ENCODE measurements at places on chromosomes 3 and 15.

GRCh38 chr15:62085740-62086139, 19.0 kb downstream of the C2CD4A start:
- no peak for DNase-seq

- DNase-seq, result peak; percentile 32
Measured at GRCh38 chr15:42144841-42145375, 11.5 kb downstream of the PLA2G4F start.

DNA sequence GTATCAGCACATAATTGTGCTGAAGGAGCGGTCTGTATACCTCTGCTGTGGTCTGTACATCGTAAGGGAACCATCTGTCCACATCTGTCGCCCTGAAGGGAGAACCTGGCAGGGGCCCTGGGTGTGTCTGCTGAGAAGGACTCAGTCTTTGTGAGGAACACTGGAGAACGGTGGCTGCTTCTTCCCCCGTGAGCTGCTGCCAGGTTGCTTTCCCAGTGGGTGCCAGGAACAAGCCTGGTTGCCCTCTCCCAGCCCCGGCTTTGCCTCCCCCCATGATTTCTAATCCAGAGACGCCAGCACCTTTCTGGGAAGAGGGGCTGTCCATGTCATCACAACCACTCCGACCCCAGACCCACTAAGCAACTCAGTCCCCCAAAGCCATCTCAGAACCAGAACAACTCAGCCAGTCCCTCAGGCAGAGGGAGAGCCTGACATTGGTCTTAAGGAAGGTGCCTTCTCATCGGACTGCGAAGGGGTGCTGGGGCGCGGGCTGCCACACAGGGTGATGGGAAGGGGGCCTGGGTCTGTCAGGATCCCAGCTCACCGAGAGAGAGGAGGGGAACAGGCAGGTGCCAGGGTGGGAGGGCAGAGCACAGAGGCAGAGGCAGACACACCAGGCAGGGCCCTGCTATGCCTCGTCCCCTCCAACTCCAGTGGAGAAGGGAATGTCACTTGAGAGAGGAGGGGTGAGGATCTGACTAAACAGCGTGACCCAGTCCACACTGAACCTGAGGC, 8.5 kb downstream of the TNK2 start:
- DNase-seq, result no peak

GRCh38 chr3:110164632-110165369, 827.5 kb upstream of the DPPA4 start:
- no peak for DNase-seq

DNA sequence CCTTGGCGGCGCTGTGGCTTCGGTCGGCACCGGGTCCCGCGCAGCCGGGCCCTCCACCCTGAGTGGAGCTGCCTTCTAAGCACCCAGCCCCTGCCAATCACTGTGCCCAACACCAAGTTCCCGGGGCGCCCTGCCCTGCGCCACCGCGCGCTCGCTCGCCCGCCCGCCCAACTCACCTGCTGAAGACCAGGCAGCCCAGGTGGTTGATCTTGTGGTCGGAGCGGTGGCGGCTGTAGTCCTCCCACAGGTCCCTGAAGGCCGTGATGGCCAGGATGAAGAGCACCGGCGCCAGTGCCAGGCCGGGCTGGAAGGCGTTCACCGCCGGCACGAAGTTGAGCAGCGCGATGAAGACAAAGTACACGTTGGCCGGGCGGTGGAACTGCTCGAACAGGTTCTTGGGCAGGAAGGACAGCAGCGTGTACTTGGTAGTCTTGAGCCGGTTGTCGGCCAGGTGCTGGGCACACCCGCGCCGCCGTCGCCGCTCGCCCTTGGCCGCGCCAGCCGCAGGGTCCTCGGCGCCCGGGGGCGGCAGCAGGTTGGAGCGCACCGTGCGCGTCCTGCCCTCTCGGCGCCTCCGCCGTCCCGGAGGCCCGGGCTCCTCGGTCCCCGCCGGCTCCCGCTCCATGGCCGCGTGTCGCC, 536 bp downstream of the ATP10A start:
- peak; percentile 83 for DNase-seq

DNA sequence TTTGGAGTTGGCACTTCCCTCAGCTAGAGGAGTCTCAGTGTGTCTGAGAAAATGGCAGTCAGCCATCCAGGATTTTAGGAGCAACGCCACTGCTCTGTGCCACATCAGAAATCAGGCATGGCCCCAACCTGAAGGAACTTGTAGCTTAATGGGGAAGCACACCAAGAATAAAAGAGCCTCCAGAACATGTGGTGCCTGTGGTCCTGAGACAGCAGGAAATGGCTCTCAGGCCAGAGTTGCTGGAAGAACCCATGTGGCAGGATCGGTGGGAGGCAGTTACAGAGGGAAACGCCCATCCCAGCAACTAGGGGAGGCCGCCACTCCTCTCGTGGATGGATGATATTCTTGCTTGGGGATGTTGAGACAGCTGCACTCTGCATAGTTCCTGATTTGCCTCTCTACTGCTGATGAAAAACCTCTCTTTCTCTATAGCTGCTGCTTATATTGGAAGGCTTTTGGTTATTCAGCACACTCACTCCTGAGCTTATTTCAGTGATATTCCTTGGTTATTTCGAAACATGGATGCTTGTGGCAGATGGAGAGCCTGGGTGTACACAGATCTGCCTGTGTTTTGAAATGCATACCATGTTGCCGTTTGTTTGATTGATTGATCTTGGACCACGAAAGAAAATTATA, 52.4 kb downstream of the KLHL25 start:
- DNase-seq, result no peak

DNA sequence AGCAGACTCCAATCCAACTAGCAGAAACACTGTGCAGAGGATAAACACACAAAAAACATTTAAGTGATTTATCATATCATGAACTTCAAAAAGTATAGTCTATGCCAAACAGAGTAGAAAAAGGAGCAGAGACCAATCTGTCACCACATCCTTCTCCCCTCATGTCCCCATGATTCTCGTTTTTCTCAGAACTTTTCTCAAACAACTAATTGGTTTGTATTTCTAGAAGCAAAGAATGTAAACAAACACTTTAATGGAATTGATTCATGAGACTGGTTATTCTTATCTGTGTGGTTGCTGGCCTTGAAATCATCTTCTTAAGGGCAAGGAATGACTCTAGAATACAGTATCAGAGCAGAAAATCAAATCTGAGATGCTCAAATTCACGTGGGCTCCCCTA, 294.2 kb upstream of the THBS1 start:
- DNase-seq, result no peak

GRCh38 chr3:25610779-25611178, 53.9 kb downstream of the TOP2B start:
- DNase-seq, result no peak

DNA sequence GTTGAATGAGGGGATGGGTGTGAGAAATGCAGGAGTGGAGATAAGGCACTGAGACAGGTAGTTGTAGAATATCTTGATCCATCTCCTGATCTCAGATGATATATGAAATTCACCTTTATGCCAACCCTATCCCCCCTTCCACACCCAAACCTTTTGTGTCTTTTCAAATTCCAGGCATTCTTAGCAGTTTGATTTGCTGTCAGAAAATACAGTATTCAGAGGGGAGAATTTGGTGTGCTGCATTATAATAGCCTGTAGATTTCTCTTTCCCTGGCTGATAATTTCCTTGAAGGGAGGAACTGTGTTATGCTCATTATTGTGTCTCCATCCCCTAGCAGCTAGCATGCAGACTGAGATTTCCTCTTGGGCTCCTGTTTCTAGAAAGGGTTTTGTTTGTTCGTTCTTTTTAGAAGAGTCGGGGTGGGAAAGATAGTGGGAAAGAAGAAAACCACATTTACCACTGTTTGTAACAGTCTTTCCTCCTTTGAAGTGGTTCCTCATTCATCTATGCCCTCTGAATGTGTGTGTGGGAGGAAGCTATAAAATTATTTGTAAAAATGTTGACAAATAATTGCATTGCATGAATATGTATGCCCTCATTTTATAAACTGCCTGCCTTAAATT, 373.4 kb downstream of the DIPK2A start:
- no peak for DNase-seq

DNA sequence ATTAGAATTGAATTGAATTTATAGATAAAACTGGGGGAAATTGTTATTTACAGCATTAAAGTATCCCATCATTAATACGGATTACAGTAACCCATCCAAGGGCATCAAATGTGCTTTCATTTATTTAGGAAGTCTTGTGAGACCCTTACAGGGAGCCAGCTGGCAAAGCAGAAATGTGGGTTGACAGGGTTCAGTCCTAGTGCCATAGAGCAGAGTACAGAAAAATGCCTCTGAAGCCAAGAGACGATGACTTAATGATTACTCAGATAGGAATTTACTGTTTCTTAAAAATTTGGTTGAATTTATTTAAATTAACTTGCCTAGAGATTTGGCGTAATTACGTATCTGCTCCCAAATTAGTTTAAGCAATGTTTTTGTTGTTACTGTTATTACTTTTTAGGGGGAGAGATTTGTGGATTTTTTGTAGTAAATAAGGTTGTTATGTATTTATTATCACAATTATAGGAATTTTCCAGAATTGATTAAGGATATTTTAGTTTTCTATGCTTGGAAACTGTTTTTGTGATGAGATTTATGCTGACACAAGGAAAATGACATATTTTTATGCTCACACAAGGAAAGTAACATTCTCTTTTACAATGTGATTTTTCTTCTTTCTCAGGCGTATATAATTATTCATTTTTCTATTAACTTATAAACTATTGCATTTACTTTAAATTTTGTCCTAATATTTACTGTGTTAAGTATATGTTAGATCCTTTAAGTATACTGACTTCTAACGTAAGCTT, 152.0 kb downstream of the EPHA6 start:
- DNase-seq, result no peak

- DNase-seq, result peak; percentile 49
Measured at GRCh38 chr15:99970891-99971430, 237.7 kb upstream of the LYSMD4 start.

DNA sequence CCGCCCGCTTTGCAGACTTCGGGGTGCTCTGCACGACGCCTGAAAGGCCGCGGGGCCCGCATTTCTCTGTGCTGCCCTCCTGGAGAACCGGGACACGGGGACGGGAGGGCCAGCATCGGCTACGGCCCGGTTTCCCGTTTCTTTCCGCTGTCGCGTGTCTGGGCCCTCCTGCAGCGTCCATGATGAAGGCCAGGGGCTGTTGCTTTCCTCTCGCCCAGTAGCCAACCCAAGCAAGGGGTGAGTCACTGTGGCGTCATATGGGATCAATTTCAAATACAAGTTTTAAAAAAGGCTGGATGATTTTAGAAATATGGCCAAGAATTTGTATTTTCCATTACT, 435 bp downstream of the SLC35G2 start:
- DNase-seq, result peak; percentile 67

DNA sequence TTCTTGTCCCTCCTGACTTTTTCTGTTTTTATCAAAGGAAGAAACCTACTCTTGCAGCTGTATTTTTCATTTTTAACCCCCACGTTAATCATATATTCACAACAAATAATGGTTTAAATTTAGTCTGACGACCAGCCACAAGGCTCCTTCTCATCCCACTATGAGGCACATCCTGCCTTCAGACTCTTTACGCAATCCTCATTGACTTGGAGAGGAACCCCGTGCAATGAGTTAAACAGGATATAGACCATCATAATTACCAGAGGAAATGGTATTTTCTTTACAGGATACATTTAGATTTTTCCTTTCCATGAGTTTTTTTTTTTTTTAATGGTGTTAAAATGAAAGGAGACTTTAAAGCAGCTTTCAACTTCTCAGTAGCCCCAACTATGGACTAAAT, 68.5 kb downstream of the WWTR1 start:
- no peak for DNase-seq

GRCh38 chr3:186075489-186075888, 33.4 kb downstream of the ETV5 start:
- DNase-seq, result no peak

DNA sequence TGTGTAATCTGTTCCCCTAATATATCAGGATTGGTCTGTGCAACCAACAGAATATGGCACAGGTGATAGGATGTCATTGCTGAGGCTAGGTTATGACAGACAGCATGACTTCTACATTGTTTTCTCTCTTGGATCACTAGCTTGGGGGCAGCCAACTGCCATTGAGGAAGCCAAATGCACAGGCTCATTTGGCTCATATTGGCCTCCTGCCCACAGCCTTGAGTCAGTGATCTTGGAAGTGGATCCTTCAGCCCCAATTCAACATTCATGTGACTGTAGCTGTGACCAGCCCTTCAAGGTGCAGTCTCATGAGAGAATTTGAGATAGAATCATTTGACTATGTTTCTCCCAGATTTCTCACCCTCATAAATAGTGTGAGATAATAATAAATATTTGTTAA, 675.6 kb downstream of the GRM7 start:
- DNase-seq, result no peak

DNA sequence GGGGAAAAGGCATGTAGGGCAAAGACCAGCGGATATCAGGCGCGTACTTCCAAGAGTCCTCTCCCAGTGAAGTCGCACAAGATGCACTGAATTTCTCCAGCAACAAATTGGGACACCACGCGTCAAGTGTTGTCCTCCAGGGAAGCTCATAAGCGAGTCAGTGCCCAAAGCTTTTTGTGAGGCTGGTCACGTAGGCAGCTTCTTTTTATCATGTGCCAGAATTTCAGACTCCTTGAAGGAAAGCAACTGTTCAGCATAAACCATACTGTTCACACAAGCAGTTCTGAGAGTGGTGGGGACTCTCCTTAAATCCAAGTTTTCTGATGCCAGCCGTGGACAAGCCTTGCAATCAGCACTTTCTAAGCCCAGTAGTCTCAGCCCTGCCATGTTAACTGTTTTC, 10.1 kb upstream of the FSTL1 start:
- no peak for DNase-seq

GRCh38 chr15:47756872-47757271, 39.6 kb downstream of the SEMA6D start:
- DNase-seq, result no peak

DNA sequence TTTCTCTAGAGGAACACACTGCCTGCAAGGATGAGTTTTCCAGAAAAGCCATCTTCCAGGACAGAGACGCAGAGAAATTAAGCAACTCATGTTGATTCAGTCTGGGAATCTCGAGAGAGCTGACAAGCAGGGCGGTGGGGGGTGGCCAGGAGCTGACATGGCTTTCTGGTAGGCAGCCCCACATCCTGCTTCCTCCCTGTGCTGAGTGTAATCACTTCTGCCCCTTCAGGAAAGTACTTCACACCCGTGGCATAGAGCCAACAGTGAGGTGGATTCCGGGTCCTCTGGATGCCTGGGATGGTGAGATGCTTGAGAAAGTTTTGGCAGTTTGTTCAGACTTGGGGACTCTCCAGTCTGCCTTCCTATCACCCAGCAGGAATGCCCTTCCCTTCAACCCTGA, 221.1 kb downstream of the SLCO3A1 start:
- peak; percentile 87 for DNase-seq

DNA sequence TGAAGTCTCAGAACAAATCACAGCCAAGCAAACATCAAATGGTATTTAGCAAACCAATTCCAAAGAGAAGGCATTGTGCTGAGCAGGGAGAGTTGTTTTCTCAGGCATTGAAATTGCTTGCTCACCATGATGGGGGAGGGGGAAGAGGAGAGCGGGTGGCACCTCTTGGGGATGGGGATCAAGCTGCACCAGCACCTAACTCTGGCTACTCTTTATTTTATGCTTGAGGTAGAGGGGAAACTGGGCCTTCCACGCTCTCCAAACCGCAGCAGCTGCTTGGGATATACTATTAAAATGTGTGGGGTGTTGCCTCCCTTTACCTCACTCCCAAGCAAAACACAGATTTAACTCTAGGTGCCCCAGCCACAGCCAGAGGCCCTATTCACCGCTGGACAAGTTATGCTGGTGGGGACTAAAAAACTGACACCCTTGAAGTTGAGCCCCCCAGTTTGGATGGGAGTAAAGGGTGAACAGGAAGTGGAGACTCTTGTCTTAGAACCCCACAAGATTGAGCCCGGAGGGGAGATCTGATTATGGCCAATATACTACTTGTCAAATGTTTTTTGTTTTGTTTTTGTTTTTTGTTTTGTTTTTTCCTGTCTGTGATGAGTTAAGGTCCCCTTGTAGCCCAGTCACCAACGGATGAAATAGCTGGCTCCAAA, 5.0 kb upstream of the FOXB1 start:
- no peak for DNase-seq

GRCh38 chr3:136239094-136239493, 11.0 kb upstream of the PCCB start:
- no peak for DNase-seq

Measured in upper lobe of right lung (tissue), 1 donor.